ENCODE measurements at places on chromosomes 16 and 17.

DNA sequence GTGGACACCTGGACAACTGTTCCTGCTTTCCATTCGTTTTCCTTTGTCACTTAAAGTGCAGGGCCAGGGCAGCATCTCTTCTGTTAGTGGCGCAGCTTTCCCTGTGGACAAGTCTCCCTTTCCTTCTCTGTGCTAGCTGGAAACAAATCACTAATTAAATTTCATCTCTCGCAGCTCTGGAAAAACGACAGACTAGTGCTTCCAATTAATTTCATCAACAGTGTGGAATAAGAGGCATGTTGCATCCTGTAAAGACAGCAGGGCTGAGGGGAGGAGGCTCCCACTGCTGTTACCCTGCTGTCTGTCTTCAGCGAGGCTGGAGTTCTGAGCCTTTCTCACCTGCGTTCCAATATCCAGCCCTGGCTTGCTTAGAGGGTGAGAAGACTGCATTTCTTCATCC lies 352.1 kb upstream of the HSBP1 start:
- no peak for DNase-seq

DNA sequence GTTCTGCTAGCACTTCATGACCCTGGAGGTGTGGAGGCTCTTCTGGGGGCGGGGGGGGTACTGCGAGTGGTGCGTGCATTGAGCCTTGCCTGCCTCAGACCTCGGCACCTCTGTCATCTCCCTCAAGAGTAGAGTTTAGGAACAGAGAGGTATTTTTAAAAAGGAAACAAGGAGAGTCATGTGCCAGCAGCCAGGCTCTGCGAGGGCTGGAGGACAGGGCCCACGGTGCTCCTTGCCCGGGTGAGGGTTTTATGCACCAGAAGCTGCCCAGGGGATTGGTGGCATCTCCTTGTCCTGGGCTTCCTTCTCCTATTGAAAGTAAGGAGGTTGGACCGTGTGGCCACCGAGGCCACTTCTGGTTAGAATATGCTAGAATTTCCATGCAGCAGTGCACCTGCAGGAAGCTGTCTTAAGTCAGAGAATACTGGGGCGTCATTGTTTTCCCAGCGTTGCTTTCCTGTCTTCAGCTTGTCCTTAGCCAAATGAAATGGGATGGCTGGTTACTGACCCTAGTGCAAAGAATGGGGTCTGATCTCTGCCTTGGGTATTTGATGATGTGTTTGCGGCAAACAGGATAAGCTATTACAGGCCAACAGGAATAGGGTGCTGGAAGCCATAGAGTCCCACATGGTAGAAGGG lies 3.2 kb downstream of the CBX2 start:
- DNase-seq = no peak

DNA sequence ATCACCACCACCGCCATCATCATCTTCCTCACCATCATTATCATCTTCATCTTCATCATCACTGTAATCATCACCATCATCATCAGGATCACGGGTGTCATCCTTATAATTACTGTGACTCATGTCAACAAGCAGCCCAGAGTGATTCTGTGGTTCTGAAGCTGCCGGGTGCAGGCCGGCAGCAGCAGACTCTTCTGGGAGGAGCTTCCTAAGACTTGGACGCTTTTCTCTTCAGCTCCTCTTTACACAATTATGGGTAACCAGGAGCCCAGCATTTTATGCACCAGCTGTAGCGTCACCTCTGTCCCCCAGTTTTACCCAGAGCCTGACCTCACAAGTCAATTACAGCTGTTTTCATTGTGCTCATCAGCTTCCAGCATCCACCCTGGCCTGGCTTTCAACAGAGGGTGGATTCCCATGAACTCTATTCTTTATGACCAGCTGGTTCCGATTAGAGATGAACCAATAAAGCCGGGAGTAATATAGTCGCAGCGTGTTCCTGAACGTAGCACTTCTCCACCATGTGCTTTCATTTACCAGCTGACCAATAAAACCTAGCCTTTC lies 275.8 kb downstream of the FOXL1 start:
- no peak for DNase-seq

- no peak for DNase-seq
Measured at GRCh38 chr16:21302898-21303528, 24.9 kb upstream of the CRYM start.

DNA sequence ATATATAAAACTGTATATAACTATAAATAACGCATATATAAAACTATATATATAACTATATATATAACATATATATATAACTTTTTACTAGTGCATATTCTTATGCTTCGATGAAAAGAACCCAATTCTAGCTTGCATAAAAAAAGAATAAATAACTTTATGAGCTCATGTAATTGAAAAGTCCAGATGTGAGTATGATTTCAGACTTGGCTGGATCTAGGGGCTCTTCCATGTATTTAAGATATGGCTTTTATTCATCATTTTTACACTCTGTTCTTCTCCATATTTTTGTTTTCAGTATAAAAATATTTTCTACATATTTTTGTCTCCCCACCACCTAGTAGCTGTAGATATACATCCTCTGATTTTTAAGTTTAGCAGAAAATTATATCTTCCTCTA lies 417.5 kb downstream of the CDH11 start:
- DNase-seq = no peak

DNA sequence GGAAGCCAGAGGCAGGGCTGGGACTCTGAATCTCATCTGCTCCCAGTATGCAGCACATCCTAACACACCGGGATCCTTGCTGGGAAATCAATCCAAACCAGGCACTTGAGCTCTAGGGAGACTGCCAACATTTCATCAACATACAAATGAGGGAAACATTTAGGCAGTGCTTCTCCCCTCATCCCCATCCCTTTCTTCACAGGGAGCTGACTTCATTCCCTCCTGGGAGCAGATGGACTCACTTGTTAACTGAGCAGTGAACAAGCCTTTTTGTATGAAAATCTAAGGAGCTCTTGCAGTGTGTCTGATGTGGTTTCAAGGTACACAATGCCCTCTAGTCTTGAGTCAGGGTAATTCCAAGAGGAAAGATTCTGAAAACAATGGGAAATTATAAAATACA lies 96.3 kb downstream of the TMEM114 start:
- no peak for DNase-seq

DNA sequence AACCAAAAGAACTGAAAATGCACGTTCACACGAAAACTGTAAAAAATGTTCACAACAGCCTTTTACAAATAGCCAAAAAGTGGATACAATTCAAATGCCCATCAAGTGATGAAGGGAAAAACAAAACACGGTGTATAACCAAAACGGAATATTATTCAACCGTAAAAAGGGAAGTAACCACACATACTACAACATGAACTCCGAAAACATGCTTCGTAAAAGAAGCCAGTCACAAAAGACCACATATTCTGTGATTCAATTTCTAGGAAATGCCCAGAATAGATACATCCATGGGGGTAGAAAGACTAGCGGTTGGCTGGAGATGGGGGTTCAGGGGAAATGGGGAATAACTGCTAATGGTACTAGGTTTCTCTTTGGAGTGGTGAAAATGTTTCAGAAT lies 81.5 kb upstream of the TRAP1 start:
- no peak for DNase-seq

DNA sequence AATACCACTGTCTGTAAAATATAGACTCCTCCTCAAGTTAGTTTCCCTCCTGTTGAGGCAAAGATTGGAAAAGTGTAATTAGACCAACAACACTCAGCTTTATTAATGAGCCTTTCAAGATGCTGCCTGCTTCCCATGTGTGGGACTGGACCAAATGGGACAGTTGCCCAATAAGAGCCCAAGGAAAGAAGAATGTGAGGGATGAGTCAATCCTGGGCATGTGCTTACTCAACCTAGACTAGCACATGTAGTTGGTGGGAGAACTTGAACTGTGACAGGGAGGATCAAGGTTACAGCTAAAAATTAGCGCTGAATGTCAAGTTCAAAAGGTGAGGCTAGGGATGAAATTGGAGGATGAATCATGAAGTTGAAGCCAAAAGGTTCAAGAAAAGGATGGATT lies 435.5 kb downstream of the CA10 start:
- DNase-seq = no peak

DNA sequence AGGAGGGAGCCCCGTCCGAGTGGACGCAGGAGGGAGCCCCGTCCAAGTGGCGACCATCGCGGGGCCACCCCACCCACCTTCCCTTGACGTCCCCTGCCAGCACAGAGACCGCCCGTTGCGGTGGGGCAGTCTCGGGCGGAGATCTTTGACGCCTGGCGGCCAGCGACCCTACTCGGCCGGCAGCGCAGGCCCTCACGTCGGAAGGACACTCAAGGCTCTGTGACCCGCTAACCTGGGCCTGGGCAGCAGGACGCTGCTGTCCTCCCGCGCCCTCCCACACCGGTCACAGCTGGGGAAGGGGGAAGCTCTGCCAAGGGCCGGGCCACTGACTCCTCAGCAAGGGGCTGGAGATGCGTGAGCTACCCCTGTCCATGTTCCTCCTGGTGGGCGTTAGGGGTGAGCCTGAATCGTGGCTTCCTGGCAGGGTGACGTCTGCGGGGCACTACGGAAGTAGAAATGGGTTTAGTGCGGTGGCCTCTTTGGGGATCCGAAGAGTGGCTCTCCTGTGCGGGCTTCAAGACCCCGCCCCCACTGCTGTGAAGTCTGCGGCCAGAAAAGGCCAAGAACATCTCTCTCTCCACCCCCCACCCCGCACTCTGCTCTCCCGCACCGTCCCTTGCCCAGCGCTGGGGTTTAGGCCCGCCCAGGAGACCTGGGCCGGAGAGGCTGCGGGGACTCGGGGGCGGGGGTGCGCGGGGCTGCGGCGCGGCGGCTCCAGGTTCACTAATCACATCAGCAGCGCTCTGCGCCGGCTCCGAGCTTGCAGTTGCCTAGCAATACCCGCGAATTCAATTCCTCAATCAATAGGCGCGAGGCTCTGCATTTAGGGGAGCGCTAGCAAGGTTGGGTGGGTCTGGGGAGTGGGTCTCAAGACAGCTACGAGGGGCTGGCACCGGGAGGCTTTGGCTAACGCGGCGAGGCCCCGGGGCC lies 5.8 kb downstream of the CBX8 start:
- no peak for DNase-seq

- DNase-seq = no peak
Measured at GRCh38 chr17:82743344-82744219, 8.2 kb downstream of the FN3K start.

DNA sequence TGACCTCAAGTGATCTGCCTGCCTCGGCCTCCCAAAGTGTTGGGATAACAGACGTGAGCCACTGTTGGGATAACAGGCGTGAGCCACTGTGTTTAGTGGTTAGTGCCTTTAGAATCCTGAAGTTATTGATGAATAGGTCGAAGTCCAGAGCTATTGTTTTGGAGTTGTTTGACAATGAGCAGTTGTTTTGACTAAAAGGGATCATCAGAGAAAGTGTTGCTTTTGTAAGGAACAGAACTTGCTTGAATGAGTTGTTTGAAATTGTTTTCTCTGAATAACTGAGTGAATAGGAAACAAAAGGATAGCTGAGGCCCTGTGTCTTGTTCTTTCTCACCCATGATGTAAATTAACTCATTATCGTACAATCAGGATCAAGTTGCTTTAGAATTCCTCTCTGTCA lies 46.6 kb downstream of the PRPSAP2 start:
- no peak for DNase-seq

DNA sequence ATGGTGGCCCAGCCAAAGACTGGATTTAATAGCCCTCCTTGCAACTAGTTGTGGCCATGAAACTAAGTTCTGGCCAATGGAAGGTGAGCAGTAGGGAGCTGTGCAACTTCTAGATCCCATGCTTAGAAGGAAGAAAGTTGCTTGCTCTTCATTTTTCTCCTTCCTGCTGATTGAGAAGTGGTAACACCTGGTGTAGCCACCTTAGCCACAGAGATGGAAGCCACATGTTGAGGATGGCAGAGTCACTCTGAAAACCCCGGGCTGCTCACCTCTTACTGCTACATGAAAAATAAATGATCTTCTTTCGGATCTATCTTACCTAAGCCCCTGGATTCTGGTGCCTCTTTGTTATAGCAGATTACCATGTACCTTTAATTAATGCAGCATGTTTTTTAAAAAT lies 10.3 kb upstream of the ATP5MC1 start:
- no peak for DNase-seq

GRCh38 chr16:72464597-72465368 lies 292.8 kb upstream of the PMFBP1 start:
- DNase-seq = no peak

DNA sequence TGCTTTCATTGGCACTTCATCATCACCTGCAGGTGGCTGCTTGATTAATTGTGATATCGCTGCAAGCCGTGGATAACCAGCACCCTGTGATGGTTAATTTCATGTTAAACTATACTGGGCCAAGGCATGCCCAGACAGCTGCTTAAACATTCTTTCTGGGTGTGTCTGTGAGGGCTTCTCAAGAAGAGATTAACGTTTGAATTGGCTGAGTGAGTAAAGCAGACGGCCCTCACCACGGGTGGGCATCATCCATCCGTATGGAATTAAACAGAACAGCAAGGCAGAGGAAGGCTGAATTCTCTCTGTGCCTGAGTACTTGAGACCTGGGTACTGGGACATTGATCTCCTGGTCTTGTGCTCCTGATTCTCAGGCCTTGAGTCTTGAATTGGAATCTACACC lies 7.1 kb upstream of the ZNF213 start:
- no peak for DNase-seq

DNA sequence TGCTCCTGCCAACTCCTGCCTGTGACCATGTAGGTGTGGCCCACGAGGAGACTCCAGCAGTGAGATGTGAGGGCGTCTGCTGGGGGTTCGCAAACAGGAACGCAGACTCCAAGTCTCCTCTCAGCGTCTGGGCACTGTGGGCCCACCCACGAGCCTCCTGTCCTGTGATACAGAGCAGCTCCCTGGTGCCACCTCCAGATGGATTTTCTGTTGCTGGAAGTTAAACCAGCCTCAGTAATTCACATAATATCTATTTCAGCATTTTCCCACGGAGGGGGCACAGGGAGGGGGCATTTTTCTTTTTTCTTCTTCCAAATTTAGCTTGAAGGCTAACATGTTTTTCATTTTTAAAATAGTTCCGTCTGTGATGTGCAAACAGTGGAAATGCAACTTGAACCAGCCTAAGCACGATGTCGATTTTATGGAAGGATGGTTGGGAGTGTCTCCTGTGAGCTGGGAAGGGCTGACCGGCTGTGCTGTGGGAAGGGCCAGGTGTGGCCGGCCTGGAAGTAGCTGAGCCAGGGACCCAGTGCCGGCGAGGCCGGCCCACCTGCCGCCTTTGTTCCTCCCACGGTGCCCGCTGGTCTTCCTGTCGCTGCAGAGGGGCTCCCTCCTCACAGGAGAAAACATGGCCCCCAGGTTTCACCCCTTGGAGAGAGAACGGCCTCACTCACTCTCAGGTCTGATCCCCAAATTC lies 3.9 kb upstream of the RAB40B start:
- no peak for DNase-seq

DNA sequence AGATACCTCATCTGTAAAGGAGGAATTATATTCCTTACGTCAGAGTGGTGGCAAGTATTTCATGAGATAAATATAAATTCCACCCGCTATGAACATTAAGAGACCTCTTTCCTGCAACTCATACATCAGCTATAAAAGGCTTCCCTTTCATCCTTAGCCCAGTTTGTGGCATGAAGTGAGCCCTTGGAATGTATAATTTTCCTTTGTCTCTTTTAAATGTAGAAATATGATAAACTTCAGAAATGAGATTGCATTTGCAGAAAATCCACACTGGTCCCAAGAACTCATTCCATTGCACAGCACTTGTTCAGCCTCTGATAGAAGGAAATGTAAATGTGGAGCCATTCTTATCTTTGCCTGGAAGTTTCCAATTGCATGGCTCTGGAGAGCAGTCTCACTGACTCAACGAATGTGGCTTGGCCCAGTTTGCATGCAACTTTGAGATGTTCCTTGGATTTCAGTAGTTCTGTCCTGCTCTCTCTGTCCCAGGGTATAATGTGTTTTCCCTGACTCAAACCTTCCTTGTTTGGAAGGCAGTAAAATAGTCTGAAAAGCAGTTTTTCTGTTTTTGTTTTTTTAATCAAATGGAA lies 746.4 kb downstream of the CDH11 start:
- no peak for DNase-seq

GRCh38 chr17:77457572-77458201 lies 316.9 kb downstream of the SEC14L1 start:
- DNase-seq = no peak

Measured in activated CD4-positive, alpha-beta T cell treated with anti-CD3 and anti-CD28 coated beads for 24 hours (primary cell).